ENCODE measurements at places on chromosomes 11 and 22.

DNA sequence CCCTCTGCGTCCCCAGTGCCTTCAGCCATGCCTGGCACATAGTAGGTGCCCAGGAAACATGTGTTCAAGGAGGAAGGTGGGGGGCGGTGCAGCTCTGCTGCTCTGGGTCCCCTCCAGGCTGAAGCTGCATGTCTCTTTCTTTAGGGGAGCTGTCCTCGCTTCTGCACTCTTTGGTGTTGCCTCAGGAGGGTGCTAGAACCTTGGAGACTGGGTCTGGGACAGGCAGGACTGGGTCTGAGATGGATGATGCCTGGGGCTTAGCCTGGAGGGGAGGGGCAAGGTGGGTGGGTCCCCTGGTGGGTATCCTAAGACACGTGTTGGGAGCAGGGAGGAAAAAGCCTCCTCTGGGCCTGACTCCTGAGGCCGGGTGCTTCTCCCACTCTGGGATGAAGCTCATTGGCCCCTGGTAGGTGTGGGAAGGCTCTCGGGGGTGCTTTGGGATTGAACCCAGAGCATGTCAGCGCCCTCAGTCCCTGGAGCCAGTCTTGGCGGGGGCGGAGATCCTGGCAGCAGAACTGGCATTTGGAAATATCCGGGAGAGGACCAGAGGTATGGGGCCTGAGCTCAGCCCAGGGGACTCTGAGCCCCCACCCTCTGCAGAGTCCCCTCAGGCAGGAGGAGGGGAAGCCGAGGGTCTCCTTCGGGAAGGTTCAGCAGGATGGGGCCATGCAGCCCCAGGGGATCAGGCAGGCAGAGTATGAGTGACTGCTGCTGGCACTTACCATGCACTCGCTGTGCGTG lies 6.7 kb upstream of the GSTP1 start:
- DNase-seq = no peak

- DNase-seq = no peak
These were observed 429 bp downstream of the SLC39A13 start for GRCh38 chr11:47408598-47409439.

GRCh38 chr11:91947215-91947820 lies 277.3 kb upstream of the FAT3 start:
- DNase-seq = peak; percentile 62

DNA sequence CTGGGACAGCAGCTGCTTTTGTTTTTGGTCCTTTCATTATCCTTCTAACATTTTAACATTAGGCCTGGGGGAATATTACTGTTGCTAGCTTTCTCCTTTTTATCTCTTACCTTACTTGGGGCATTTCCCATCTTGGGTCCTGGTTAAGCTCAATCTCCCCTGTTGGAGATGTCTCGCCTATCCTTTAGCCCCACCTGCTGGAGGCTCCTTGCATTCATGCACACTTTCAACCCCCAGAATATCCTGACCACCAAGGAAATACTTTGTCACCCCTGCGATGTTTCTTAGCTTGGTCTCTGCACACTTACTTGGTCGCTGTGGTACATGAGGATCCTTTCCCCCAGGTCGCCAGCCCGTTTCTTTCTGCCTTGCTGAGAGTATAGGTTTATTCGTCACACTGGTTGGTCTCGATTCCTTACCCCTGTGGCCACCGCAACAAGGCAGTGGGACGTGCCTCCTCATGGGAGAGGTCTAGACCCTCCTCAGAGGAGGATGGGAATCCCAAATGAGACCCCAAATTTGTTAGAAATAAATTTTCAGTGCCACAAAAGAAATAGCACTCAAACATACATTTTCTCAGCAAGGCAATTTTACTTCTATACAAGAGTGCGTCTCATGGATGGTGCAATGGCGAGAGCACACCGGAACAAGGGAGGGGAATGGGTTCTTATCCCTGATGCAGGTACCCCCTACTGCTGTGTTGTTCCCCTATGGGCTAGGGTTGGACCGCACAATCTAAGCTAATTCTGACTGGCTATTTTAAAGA lies 5.4 kb upstream of the TXN2 start:
- DNase-seq = no peak

- DNase-seq = no peak
These were observed 8.0 kb upstream of the PDGFB start for GRCh38 chr22:39252461-39253434.

GRCh38 chr11:2550606-2550970 lies 105.8 kb downstream of the KCNQ1 start:
- peak; percentile 20 for DNase-seq

- DNase-seq = no peak
These were observed 23.2 kb upstream of the IGLL1 start for GRCh38 chr22:23603266-23603665.

DNA sequence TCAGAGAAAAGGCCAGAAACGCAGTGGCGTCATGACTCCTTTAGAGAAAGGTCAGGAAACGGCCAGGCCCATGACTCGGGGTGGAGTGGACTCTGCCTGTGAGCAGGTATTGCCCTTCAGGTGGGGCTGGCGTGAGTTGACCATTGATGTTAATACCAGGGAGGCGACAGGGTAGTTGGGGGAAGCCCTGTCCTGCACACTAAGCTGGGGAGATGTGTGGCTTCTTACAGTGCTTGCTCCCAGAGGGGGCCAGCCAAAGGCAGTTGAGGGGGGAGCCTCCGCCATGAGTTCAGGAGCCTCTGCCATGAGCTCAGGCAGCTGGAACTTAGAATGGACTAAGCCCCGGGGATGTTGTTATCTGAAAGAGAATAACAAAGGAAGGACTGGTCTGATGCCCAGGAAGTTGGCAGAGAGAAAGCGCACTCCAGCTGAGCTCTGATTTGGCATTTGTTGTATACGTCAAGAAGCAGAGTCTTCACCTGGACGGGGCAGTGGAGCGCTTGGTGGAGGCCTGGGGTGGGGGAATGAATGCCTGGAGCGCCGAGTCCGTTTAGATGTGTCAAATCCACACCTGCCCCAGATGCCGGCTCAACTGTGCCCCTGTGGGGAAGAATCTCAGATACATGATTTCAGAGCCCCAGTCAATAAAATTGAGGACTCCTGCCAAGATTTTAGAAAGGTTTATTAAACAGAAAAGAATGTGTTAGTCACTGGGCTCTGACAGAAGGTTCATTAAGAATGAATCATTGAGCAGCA lies 222.5 kb downstream of the TBC1D22A start:
- no peak for DNase-seq

GRCh38 chr11:101444851-101445250 lies 139.0 kb downstream of the TRPC6 start:
- DNase-seq = no peak
